Right atrium auricular region (tissue), 2 donors: ENCODE measurements at places on chromosomes 1 and 21.

GRCh38 chr1:202349206-202349928 lies 868 bp downstream of the PPP1R12B start:
- no peaks in the 10 kb centered on the region for H3K36me3 ChIP-seq
- H3K4me3 ChIP-seq = peak overlapping the region; percentile 88
- no peaks in the 10 kb centered on the region for H3K27me3 ChIP-seq
- no peaks in the 10 kb centered on the region for H3K4me1 ChIP-seq

DNA sequence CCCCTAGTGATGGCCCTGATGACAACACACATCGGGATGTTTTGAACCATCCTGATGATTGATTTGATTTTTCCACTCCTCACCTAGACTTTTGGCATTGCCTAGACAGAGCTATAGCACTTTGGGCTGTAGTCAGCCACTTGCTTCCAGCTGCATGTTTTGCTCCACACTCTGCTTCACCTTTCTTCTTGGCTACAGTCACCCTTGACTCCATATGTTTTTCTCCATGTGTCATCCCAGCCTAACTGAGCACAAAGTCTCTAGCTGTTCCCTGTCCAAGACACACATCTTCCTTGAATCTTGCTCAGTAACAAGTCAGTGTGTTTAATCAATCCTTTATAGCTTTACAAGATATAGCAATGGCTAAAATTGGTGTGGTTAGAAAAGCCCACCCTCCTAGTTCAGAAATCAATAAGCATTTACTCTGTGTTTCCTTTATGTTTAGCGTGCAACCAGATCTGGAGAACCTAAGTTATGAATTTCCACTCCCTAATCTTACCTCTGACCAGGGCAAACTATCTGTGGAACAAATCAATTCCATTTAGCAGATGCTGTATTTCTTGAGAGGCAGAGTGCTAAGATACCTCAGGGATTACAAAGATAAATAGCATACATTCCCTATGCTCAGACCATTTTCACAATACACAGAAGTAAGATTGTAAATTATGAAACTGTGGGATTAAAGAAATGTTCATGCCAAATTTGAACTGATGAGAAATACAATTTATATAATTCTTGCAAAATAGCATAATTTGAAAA lies 98.4 kb upstream of the LYPLAL1 start:
- DNase-seq = no peak
- H3K27ac ChIP-seq = no peak overlapping the region
- no peaks in the 10 kb centered on the region for H3K4me1 ChIP-seq
- no peak overlapping the region for H3K4me3 ChIP-seq
- H3K36me3 ChIP-seq = no peaks in the 10 kb centered on the region
- H3K27me3 ChIP-seq = no peaks in the 10 kb centered on the region

GRCh38 chr1:107220036-107220435 lies 79.2 kb downstream of the NTNG1 start:
- H3K36me3 ChIP-seq = no peaks in the 10 kb centered on the region
- no peak overlapping the region for H3K4me3 ChIP-seq
- H3K27ac ChIP-seq = no peak overlapping the region
- H3K27me3 ChIP-seq = no peaks in the 10 kb centered on the region

DNA sequence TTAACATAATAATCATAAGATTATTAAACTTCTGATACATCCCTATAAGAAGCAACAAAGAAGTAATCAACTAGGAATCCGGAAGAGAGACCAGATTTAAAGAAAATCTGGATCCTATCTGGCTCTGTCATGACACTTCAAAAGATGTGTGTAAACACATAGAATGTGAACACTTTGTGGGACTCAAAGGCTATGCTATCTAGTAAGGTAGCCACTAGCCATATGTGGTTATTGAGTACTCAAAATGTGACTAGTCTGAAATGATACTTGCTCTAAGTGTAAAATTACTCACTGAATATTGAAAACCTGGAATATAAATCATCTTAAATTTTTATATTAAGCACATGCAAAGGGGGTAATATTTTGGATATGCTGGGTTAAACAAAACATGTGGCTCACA lies 8.7 kb downstream of the FUBP1 start:
- H3K27ac ChIP-seq = no peak overlapping the region
- H3K27me3 ChIP-seq = no peaks in the 10 kb centered on the region
- no peak for DNase-seq
- H3K36me3 ChIP-seq = peaks cover 48% of the 10 kb centered on the region
- H3K4me1 ChIP-seq = peaks cover 28% of the 10 kb centered on the region
- H3K4me3 ChIP-seq = no peak overlapping the region

- DNase-seq = no peak
- no peaks in the 10 kb centered on the region for H3K27me3 ChIP-seq
- no peaks in the 10 kb centered on the region for H3K36me3 ChIP-seq
- H3K4me1 ChIP-seq = no peaks in the 10 kb centered on the region
These were observed 116.1 kb downstream of the MRPS6 start for GRCh38 chr21:34189506-34189905.
